ENCODE measurements at places on chromosomes 16 and 17.

- DNase-seq = no peak
These were observed 290.7 kb upstream of the ASIC2 start for GRCh38 chr17:33583518-33584417.

- DNase-seq = no peak
These were observed 6.9 kb downstream of the SLC16A3 start for GRCh38 chr17:82235775-82236141.

- DNase-seq = no peak
These were observed 102.0 kb downstream of the GRIN2A start for GRCh38 chr16:10080051-10080772.

DNA sequence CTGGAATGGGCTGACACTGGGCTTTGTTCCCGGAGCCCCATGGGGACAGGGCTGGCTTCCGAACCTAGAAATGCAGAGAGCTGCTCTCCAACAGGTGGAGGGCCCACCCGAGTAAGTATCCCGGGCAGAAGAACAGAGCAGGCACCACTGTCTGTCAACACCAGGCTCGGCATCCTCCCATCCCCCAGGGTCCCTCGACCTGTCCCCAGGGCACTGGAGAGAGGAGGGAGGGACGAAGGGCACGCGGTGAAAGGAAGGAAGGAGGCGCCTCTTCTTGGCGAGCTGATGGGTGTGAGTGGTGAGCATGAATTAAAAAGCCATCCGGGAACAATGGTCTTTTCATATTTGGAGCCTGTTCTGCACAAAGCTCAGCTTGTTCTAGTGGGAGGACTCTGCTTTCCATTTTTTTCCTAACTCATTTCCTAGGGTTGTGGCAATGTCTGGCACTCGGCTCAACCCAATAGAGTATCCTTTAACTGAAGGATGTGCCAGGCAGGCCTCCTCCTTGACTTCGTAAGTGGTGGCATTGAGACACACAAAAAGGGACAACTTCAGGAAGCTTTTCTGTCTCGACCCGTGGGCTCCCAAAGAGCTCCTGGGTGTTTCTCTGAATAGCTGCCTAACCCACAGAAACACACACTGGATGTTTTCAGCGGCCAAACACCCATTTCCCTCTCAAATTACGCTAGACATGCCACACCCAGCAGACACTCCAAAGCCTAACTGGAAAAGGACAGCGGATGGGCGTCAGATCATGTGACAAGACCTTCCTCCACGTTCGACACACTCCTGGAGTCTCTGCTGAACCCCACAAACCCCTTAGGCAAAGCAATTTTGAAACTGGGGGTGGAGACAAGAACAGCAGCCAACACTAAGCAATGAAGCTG, 47.7 kb downstream of the ZFHX3 start:
- DNase-seq = no peak

DNA sequence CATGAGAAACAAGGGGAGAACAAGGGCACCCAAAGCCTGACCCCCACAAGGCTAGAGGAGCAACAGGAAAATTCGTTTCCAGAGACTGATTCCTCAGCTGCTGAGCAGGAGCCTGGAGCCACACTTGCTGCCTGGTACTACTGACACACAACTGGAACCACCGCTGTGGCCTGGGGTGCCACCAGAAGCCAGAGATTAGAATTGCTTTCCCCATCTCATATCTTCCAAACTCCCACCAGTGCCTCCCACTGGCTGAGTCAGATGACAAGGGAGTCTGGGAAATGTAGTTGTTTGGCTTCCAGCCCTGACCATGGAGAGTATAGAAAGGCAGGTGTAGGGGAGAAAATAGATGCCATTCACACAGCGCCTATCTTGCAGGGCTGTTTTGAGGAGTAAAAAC, 4.1 kb upstream of the TMEM11 start:
- DNase-seq = peak; percentile 20

DNA sequence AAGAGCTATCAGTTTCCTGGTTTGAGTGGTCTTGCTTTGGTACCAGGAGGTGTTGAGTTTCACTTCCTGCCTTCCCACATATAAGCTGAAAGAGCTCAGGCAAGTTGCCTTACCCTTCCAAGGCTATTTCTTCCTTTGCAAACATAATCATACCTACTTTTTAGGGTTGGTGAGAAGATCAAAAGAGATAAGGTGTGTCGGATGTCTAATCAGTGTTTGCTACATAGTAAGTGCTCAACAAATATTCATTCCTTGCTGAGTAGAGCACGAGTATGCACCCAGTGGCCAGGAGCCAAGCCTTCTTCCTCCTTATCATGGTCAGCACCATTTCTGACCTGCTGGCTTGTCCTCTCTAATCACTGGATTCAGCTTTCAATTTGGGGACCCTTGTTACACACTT, 12.7 kb upstream of the TMEM98 start:
- no peak for DNase-seq

DNA sequence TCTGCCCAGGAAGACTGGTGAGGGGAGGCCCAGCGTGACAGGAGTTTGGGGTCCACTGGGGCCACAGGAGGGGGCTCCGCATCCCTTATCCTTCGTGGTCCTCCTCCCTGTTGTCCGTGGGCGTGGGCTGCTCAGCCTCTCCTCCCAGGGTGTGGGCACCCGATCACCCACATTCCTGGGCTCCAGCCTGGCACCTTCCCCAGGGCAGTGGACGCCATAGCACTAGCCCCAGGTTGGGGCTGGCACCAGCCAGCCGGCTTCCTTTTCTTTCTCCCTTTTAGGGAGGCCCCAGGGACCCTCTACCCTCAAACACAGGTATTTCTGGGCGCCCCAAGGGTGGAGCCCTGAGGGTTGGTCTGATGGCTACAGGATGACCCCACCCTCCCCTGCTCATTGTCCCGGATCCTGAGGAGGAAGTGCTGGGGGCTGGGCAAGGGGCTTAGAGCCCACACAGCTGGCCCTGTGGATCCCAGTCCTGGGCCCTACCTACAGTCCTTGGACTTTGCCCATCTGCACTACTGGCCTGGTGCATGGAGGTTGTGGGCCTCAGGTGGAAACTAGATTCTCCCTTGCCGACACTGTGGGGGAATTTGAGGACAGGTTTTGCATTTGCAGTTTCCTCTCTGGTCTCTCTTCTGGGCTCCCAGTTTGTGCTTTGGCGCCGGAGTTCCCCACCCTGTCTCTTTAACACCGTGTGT, 1.1 kb downstream of the KIF1C start:
- DNase-seq = no peak

DNA sequence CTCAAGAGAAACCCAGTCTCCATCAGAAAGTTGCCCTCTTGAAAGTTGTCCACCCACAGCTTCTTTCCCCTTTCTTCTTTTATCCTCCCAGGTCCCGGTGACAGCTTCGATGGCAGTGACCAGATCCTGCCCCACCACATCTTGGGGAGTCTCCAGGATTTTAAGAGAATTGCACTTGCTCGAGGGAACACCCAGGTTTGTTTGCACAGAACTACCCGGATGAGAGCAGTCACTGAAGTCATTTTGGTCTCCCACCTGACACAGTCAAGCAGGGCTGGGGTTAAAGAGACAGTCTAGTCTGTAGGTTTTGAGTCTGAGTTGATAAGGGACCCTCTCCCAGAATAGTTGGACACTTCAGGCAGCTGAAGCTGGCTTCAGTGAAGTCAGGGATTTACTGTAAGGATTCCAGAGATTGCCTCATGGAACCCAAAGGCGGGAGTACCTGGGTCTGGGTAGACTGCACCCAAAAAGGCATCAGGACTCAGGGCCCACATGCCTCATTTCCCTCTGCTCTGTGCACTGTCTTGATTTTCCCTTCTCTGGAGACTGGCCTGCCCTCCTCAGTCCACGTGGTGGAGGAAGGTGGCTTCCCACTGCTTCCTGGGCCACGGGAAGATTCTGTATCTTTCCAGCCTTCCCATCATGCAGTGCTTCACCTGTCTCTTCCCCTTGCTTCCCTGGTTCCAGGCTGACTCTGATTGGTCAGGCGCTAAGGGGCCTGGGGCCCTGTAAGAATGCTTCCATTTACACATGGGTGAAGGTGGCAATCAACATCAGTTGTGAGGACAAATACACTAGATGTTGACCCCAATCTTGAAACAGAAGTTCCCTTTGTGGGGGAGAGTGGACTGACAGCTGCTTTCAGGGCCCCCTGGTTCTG, 9.5 kb downstream of the MYCBPAP start:
- no peak for DNase-seq

DNA sequence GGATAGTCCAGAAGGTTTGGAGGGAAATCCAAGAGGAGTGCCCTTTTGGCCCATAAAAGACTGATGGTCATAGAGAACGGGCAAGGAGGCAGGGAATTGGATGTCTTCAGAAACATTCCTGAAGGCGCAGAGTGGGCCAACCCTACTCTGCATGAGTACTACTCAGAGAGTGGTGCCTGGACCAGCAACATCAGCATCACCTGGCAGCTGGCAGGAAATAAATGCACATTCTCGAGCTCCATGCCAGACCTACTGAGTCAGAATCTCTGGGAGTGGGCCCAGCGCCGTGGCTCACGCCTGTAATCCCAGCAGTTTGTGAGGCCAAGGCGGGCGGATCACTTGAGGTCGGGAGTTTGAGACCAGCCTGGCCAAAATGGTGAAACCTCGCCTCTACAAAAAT, 27.1 kb upstream of the SLC39A11 start:
- no peak for DNase-seq

DNA sequence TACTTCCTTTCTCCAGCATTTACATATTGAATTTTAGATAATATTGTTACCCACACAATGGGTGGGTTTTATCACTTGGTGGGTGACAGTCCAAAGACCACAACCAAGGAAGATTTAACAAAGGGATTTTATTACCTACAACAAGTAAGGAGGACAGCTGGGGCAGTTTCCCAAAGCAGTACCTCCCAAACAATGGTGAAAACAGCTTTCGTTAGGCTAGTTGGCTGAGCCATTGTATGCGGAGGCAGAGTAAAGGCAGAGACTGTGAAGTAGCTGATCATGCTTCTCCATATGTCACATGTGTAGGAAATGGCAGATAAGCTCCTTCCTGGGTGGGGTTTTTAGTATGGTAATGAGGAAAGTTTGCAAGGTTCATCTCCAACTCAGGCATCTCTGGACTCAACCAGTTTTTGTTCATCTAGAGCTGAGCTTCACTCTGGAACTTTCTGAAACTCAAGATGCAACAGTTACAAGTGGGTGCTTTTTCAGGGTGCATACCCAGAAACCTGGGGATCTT, 104.3 kb upstream of the PSMD7 start:
- DNase-seq = no peak

GRCh38 chr16:67027046-67027445, 1.9 kb upstream of the CBFB start:
- no peak for DNase-seq

DNA sequence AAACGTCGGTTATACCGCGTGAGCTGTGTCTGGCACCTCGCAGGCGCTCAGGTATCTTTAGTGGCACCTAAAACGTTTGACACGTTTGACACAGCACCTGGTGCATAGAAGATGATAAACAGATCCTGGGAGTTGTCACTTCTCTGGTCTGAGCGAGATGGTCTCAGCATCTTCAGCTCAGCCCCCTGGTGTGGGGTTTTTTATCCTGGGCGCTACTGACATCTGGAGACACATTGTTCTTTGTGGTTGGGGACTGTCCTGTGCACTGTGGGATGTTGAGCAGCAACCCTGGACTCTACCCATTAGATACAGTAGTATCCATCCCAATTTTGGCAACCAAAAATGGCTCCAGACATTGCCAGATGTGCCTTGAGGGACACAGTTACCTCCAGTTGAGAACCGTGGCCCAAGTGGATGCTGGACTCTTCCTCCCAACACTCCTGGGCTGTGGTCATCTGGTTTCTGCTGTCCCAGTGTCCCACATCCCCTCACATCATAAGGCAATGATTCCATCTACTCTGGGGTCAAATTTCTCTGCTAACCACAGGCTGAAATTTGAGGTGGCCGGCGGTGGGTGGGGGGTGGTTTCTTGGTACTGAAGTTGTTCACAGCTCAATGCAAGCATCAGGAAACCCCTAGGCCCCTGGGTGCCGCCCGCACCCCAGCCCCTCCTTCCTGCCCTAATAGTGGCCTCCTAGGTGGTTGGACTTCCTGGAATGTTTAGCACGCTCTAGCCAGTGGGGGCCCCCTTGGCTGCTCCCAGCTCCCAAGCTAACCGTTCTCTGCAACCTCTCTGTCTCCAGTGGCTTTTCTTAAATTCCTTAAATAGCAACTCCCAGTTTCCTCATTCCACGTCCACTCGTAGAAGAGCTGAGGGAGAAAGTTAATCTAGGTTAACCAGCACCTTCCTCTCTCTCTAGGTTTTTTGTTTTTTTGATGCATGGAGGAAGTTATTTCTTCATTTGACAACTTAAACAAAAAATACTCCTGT, 124.8 kb downstream of the ABCC1 start:
- DNase-seq = no peak

- peak; percentile 70 for DNase-seq
These were observed 414 bp downstream of the DUSP14 start for GRCh38 chr17:37490022-37490587.

GRCh38 chr16:73412416-73412815, 364.5 kb upstream of the ZFHX3 start:
- no peak for DNase-seq

DNA sequence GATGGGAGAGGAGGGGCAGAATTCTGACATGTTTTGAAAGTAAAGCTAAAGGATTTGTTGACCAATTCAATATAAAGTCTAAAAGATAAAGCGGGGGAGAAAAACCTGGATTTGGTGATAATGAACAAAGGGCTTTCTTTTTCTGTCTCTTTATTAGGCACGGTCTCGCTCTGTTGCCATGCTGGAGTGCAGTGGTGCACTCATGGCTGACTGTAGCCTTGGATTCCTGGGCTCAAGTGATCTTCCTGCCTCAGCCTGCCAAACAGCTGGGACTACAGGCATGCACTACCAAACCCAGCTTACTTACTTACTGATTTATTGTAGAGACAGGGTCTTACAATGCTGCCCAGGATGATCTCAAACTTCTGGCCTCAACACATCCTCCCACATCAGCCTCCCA, 7.5 kb downstream of the CDR2 start:
- no peak for DNase-seq

GRCh38 chr16:88719267-88719932, 13.1 kb downstream of the CTU2 start:
- no peak for DNase-seq

GRCh38 chr16:70767377-70768202, 33.4 kb downstream of the VAC14 start:
- no peak for DNase-seq

GRCh38 chr16:3835089-3835602, 45.4 kb downstream of the CREBBP start:
- no peak for DNase-seq

GRCh38 chr16:9115277-9115676, 23.8 kb downstream of the HAPSTR1 start:
- no peak for DNase-seq

DNA sequence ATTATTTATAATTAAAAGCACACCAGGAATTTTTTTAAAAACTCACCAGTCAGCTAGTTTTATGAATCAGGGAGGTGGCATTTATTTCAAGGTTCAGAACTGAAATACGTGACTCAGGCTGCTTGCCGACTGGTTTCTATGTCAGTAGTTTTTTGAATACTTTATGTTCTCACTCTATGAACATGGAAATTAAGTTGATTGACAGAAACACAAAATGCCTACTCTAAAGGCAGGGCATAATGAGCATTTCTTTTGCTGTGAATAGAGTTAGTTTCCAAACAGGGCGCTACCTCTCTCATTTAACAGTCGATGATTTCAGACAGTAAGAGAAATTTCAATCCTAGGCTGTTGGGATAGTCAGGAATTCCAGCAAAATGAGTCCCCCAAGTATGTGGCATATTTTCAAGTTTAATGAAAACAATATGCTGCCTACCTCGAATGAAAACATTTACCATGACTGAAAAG, 6.7 kb downstream of the HS3ST3B1 start:
- DNase-seq = no peak

All from activated CD4-positive, alpha-beta T cell treated with anti-CD3 and anti-CD28 coated beads, Interleukin-2, amount 50 U/mL, for 4 hours (primary cell).